ENCODE measurements at places on chromosomes 11 and 22. TPM values are rescaled to one million over a fixed set of nuclear protein-coding genes. Genes with fewer than 3 reads are reported as not detected.
A peak's percentile ranks its signal among the peaks of the same experiment; 100 is the strongest.

- no peaks in the 10 kb centered on the region for H3K27me3 ChIP-seq
- H3K36me3 ChIP-seq, result peaks cover 14% of the 10 kb centered on the region
- H3K4me3 ChIP-seq, result no peak within 1 kb of the TSS
- H3K27ac ChIP-seq, result peak within 1 kb of the TSS; percentile 97
Observed at GRCh38 chr11:94767701-94768601, at the start of gene AMOTL1. Gene AMOTL1, plus strand, starts transcription at chr11:94768356. Its CDS starts 156 bp downstream, at chr11:94768512.

DNA sequence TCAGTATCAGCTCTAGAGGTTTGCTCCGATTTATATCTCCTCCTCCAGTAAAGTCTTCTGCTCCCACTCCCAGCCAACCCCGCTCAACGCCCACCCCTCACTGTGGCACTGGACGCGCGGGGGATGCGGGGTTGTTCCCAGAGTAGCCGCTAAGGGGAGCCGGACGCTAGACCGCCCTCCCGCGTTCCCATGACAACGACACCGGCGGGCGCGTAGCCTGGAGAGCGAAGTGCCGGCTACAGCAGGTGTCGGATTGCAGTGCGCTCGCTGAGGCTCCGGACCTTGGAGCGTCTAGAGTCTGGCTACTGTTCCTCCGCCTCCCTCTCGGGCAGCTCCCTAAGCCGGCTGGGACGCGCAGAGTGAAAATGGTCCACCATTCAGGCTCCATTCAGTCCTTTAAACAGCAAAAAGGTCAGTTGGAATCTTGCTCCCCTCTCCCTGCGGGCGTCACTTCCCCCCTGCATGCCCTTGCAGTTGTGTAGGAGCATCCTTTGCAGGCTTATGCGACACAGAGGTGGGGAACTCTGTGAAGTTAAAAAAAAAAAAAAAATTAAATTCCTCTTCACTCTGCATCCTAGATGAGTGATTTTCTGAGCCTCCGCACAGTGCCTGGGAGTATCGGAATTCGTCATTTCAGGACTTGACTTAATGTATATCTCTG, at the start of gene ANO3:
ANO3 (plus strand) TSS at position 220 of the 661 bp plus-strand sequence; CDS start at position 366, 146 bp downstream.
- H3K27me3 ChIP-seq, result peaks cover 23% of the 10 kb centered on the region
- no peaks in the 10 kb centered on the region for H3K36me3 ChIP-seq
- peak within 1 kb of the TSS; percentile 94 for H3K27ac ChIP-seq
- peaks cover 50% of the 10 kb centered on the region for H3K4me1 ChIP-seq
- peak within 1 kb of the TSS; percentile 85 for H3K4me3 ChIP-seq

DNA sequence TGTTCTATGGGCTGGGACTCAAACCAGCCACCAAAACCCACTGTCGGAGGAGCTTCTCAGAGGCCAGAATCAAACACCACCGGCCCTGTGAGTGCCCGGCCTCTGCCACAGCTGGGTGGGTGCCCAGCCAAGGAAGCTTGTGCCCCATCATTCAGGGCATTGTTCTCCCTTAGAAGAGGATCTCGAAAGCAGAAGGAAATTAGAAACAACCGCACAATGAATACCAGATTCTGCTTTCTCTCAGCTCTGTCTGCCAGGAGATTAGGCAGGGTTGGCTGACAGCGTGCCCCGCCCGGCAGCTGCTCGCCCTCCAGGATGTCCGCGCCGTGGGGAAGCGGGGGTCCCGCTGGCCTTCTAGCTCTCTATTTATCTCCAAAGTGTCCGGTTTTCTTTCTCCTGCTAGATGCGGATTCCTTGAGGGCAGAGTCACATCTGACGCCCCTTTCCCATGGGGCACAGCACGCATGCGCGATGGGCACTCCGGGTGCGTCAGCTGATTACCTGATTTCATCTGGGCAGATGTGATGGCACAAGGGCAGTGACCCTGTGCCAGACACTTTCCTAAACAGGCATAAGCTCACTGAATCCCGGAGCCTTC, 25.5 kb downstream of the SCGB1A1 start:
- H3K4me1 ChIP-seq, result no peaks in the 10 kb centered on the region
- H3K4me3 ChIP-seq, result no peak overlapping the region
- H3K27ac ChIP-seq, result no peak overlapping the region
- H3K36me3 ChIP-seq, result no peaks in the 10 kb centered on the region
- H3K27me3 ChIP-seq, result peaks cover 7% of the 10 kb centered on the region

- peaks cover 3% of the 10 kb centered on the region for H3K36me3 ChIP-seq
- no peak overlapping the region for H3K4me3 ChIP-seq
- DNase-seq, result no peak
- H3K27me3 ChIP-seq, result no peaks in the 10 kb centered on the region
Observed at GRCh38 chr22:25353516-25354445, 134.3 kb downstream of the CRYBB2 start.

GRCh38 chr11:117154468-117154867, 10.4 kb downstream of the PAFAH1B2 start:
- H3K36me3 ChIP-seq, result peaks cover 3% of the 10 kb centered on the region
- no peaks in the 10 kb centered on the region for H3K27me3 ChIP-seq
- H3K27ac ChIP-seq, result no peak overlapping the region
- peaks cover 4% of the 10 kb centered on the region for H3K4me1 ChIP-seq
- H3K4me3 ChIP-seq, result no peak overlapping the region

GRCh38 chr11:34468209-34468841, 29.6 kb downstream of the CAT start:
- no peaks in the 10 kb centered on the region for H3K27me3 ChIP-seq
- DNase-seq, result no peak
- H3K36me3 ChIP-seq, result peaks cover 55% of the 10 kb centered on the region
- H3K4me1 ChIP-seq, result no peaks in the 10 kb centered on the region

DNA sequence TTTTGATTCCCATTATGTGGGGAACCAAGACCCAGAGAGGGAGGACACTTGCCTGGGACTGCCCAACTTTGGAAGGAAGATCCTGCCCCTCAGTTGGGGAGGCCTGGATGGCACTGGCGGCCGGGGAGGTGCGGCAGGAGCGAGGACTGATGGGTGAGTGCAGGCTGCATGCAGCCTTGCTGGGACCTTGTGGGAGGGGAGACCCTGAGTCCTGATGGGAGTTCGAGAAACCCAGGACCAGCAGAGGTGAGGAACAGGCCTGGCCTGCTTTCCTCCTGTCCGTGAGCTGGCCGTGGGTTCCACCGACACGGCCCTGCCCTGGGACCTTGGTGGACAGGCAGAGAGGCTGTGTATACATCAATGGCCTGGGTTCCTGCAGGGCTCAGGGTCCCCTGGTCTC, 19.3 kb upstream of the SMIM38 start:
- H3K4me1 ChIP-seq, result peaks cover 25% of the 10 kb centered on the region
- no peaks in the 10 kb centered on the region for H3K27me3 ChIP-seq
- DNase-seq, result no peak
- H3K36me3 ChIP-seq, result peaks cover 7% of the 10 kb centered on the region
- H3K27ac ChIP-seq, result no peak overlapping the region
- H3K4me3 ChIP-seq, result no peak overlapping the region

GRCh38 chr11:27467181-27467913, 5.2 kb downstream of the LGR4 start:
- peaks cover 78% of the 10 kb centered on the region for H3K4me1 ChIP-seq
- H3K27ac ChIP-seq, result no peak overlapping the region
- H3K4me3 ChIP-seq, result peak overlapping the region; percentile 89
- no peaks in the 10 kb centered on the region for H3K36me3 ChIP-seq

Gene MPPED2
- total RNA-seq, result 3.2 TPM

Gene CLDN25
- total RNA-seq, result not detected

Gene APOA5
- not detected for total RNA-seq

Gene OR52I1
- total RNA-seq, result not detected

Gene KCNA4
- 1.2 TPM for total RNA-seq

Gene TCN1
- total RNA-seq, result not detected

Gene AAMDC
- 22.4 TPM for total RNA-seq

Gene WNT11
- total RNA-seq, result 0.16 TPM

Gene ZNF143
- total RNA-seq, result 39.1 TPM

Gene SLC17A6
- 1.4 TPM for total RNA-seq

All from neural crest cell (in vitro differentiated cells).